ENCODE measurements at places on chromosomes 12 and 14. TPM values are rescaled to one million over a fixed set of nuclear protein-coding genes. Genes with fewer than 3 reads are reported as not detected.

CFAP251 gene
- polyA plus RNA-seq = 0.70 TPM

ANKRD33 gene
- 0.42 TPM for polyA plus RNA-seq

HOTAIR gene
- not detected for polyA plus RNA-seq

STAB2 gene
- not detected for polyA plus RNA-seq
